A549 treated with CpdA at 1 μM for 4 hours (cell line): ENCODE measurements at places on chromosomes 2 and 18. TPM values are rescaled to one million over a fixed set of nuclear protein-coding genes. Genes with fewer than 3 reads are reported as not detected.

Gene DUSP2
- 0.22 to 0.50 TPM (median 0.46 TPM) in 5 replicates for total RNA-seq

Gene MLPH
- 218 to 289 TPM (median 278 TPM) in 5 replicates for total RNA-seq

Gene ALPI
- not detected in 5 replicates for total RNA-seq

Gene SLC30A3
- 2.6 to 3.8 TPM (median 3.4 TPM) in 5 replicates for total RNA-seq

Gene WNT10A
- 0.06 to 0.24 TPM (median 0.10 TPM) in 4 of 5 replicates, not detected in the other for total RNA-seq

Gene SPEG
- 5.0 to 7.9 TPM (median 6.9 TPM) in 5 replicates for total RNA-seq
